ENCODE measurements at places on chromosomes 7 and 10.
A peak's percentile ranks its signal among the peaks of the same experiment; 100 is the strongest.

GRCh38 chr10:87590705-87591588, 68.7 kb upstream of the PAPSS2 start:
- DNase-seq, result no peak

DNA sequence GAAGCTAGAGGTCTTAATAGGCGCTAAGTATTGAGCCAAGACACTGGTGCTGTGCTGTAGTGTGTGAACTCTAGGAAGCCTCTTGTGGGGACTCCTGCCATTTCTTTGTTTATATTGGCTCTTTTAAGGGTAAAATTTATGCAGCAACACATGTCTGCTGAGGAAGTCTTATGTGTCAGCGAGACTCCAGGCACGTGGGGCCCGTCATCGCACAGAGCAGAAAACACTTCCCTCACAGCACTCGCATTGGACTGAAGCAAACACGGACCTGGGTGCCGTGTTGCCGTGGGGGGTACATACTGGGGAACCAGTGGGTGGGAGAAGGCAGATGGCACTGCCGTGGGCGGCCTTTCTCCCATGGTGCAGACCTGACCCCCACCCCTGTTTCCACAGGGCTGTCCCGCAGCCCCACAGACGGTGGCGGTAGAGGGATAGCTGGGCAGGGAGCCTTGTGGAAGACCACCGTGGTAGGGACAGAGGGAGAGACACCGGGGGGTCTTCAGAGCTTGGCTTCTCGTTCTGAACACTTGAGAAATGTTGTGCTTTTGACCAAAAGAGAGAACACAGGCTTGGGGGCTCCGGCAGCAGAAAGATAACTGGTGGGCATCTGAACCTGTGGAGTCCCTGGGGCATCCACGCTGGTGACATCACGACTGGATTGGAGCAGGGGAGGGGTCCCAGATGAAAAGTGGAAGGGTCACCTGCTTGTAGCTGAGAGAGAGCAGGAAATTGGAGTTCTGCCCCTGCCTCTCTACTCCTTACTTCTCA, 284.7 kb upstream of the SHH start:
- no peak for DNase-seq

DNA sequence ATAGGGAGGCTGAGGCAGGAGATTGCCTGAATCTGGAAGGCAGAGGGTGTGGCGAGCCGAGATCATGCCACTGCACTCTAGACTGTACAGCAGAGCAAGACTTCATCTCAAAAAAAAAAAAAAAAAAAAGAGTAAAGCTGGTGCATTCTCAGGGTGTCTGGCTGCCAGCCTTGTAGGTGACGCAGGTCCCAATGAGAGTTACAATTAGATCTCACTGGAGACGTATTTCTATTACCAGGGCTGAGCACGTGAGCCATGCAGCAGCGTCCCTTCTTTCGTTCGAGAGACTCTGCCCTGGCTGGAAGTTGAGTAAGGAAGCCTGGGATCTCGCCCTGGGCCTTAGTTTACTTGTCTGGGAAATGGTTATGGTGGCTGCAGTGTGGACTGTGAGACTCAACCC, 22.4 kb upstream of the ZMIZ1 start:
- no peak for DNase-seq

DNA sequence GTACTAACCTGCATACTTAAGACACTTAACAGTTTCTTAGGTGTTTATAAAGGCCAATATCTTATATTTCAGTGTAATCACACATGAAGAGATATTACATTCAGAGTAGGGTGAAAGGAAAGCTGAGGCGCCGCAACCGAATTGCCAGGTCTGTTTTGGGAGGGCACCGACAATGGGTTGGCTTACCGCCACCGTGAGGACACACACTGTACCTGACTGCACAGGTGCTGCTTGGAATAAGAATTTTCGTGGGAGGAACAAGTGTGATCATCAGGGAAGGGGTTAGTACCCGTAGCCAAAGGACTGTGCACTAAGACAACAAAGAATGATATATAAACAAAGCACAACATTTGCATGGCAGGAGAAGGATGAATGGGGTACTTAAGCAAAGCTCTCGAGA, 591.8 kb downstream of the SUGCT start:
- DNase-seq, result no peak

DNA sequence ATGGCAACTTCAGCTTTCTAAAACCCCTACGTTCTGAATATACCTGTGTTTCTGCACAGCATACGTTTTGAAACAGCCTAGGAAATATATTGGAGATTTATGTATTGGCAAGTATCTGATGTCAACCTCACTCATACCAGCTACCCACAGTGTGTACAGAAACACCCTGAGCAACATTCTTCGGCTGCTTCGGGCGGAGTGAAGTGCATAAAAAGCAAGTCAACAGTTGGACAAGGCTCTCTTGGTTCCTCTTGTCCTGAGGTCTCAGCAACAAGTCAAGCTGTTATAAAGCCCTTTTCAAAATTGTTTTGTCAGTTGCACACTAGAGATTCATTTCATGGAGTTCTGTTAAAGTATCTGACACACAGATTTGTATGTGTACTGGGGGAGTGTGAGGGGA, 40.0 kb upstream of the PAPSS2 start:
- no peak for DNase-seq

DNA sequence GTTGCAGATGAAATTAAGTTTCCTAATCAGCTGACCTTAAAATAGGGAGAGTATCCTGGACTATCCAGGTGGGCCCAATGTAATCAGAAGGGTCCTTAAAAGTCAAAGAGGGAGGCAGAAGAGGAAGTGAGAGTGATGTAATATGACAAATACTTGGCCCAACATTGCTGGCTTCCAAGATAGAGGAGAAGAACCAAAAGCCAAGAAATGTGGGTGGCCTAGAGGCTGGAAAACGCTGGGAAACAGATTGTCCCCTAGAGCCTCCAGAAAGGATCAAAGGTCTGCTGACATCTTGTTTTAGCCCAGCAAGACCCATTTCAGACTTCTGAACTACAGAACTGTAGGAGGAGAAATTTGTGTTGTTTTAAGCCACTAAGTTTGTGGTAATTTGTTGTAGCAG, 79.7 kb upstream of the NOBOX start:
- DNase-seq, result no peak

DNA sequence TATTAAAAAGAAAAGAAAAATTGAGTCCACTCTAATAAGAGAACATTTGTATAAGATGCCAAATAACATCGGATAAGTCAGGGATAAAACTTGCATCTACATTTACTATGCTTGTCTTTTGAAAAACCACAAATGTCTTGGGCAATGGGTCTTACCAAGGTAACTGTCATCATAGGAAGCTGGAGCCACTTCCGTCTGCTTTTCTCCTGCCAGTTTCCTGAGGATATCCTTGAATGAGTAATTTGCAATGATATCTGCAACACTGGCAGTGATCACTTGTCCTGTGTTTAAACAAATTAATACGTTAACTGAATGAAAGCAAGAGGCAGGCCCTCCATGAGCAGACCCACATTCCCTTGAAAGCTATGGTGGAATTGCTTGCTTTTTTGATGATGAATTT, 47.3 kb downstream of the ITGA8 start:
- DNase-seq, result no peak

DNA sequence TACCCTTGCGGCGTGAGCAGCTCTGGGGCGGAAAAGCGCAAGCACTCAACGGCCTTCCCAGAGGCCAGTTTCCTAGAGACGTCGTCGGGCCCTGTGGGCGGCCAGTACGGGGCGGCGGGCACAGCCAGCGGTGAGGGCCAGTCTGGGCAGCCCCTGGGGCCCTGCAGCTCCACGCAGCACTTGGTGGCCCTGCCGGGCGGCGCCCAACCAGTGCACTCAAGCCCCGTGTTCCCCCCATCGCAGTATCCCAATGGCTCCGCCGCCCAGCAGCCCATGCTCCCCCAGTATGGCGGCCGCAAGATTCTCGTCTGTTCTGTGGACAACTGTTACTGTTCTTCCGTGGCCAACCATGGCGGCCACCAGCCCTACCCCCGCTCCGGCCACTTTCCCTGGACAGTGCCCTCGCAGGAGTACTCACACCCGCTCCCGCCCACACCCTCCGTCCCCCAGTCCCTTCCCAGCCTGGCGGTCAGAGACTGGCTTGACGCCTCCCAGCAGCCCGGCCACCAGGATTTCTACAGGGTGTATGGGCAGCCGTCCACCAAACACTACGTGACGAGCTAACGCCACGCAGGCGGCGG, 12.6 kb downstream of the TRIM8 start:
- no peak for DNase-seq

DNA sequence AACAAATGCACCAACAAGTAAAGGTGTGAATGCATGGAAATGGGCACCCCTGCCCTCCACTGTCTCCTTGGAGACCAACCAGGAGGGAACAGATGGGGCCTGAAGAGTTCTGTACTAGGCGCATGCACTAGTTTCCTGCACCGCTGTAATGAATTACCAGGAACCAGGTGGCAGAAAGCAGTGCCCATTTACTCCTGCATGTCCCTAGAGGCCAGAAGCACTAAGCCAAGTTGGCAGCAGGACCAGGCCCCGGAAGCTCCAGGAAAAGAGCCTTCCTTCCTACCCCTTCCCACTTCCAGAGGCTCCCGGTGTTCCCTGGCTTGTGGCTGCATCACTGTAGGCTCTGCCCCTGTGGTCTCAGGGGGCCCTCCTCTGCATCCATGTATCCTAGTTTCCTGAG, 237.5 kb upstream of the PPP2R2D start:
- DNase-seq, result no peak

GRCh38 chr10:27319752-27320431, 79.3 kb upstream of the ACBD5 start:
- peak; percentile 1 for DNase-seq

DNA sequence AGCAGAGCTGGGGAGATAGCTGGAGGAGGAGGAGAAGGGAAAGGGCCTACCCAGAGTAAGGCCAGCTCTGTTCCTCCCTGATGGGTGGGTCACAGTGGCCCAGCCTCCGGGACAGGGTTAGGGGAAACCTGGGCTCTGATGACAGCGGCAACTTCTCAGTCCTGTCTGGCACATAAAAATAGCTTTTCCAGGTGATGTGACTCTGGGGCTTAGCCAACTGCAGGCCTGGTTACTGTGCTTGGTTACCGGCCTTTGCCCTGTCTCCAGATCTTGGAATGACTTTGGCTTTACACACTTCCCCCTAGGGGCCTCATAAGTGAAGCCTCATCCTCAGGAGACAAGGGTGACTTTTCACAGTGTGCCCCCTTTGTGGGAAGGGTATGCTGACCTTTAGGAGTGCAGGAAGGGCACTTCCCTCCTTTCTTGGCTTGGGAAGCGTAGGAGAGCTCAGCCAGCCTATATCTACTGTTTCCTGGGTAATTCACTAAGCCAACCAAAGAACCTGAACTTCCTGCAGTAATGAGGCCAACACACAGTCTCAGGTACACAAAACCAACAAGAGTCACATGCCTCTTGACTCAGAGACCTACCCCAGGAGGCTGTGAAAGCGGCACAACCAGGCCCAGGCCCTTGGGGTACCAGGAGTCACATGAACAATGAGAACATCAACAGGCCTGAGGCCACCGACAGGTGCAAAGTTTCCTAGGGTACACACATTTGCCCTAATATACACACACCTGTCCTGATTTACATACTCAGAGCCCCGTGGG, 11.7 kb upstream of the HILPDA start:
- no peak for DNase-seq

GRCh38 chr7:65832281-65832680, 40.6 kb upstream of the VKORC1L1 start:
- no peak for DNase-seq

DNA sequence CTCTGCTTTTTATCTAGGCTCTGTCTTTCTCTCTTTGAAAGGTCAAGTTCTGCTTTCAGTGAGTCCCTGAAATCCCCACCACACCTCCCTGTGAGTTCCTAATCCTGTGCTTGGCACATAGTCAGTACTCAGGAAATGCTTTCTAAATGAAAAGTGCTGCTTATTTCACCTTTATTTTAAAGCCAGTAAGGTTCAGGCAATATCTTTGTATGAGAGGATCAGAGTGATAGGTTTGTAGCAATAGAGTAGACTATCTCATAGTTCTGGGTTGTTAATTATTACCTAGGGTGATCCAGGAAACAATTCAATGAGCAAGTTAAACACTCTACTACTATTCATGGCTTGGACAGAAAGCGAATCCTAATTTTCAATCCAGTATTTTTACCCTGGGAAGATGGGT, 7.4 kb upstream of the LAMB1 start:
- DNase-seq, result no peak

DNA sequence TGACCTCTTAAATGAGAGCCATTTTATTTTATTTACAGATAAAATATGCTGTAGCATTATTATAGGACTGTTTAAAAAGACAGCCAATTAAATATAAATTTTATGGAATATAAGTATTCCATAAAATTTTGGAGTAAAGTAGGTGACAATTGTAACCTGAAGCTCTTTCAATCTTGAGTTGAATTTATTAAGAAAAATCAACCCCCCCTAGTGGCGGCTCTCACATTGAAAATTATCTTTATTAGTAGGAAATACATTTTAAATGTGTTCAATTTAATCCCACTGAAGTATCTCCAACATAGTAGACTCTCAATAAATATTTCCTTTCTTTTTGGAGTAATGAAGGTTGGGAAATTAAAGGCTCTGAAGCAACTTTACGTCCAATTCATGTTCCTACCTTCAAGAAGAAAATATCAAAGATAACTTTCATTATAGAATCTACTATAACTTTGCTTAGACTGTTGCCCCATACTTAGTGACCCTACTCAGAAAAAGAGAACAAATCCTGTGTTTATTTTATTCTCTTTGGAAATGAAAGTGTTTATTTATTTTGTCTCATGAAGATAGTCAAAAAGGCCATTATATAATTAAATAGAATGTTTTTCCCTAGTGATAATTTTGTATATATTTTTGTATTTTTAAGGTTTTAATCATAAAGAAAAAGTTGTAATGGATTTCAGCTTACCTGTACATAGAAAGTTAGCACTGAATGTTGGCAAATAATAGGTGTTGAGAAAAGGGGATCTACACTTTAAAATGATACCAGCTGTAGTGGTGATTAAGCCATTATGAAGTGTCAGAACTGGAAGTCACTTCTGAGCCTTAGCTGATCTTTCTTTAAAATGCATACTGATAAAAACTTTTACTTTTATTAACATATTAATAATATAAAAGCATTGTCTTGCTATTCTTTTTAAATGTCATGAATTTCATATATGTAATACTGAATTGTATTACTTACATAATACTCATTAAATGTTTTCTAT, 3.3 kb downstream of the AHR start:
- DNase-seq, result peak; percentile 31

- DNase-seq, result peak; percentile 36
These were observed 24.9 kb upstream of the PITRM1 start for GRCh38 chr10:3197348-3198003.

GRCh38 chr10:32142646-32143045, 86.4 kb upstream of the KIF5B start:
- DNase-seq, result no peak

Measured in activated CD8-positive, alpha-beta memory T cell treated with anti-CD3 and anti-CD28 coated beads for 1 hour (primary cell).